HS-27A (cell line): ENCODE measurements at places on chromosomes 16 and 17.

GRCh38 chr16:2462031-2462866, 2.3 kb downstream of the TEDC2 start:
- DNase-seq, result no peak

DNA sequence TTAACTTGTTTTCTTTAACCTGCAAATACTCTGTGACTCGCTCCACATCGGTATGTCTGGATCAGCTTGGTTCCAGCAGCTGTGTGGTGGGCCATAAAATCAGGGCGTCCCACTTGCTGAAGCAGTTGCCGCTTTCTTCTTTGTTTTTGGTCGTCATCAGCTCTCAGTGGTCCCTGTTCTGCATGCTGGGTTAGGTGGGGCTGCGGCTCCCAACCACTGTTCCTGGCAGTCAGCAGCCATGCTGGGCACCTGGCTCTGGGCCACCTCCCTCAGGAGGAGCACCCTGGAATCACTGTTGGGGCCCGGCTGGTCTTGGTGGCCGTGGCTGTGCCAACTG, 23.0 kb downstream of the MGRN1 start:
- no peak for DNase-seq

- no peak for DNase-seq
These were observed 3.8 kb downstream of the KRT19 start for GRCh38 chr17:41524261-41524660.

GRCh38 chr17:64063088-64063487, 42.7 kb upstream of the ICAM2 start:
- no peak for DNase-seq

DNA sequence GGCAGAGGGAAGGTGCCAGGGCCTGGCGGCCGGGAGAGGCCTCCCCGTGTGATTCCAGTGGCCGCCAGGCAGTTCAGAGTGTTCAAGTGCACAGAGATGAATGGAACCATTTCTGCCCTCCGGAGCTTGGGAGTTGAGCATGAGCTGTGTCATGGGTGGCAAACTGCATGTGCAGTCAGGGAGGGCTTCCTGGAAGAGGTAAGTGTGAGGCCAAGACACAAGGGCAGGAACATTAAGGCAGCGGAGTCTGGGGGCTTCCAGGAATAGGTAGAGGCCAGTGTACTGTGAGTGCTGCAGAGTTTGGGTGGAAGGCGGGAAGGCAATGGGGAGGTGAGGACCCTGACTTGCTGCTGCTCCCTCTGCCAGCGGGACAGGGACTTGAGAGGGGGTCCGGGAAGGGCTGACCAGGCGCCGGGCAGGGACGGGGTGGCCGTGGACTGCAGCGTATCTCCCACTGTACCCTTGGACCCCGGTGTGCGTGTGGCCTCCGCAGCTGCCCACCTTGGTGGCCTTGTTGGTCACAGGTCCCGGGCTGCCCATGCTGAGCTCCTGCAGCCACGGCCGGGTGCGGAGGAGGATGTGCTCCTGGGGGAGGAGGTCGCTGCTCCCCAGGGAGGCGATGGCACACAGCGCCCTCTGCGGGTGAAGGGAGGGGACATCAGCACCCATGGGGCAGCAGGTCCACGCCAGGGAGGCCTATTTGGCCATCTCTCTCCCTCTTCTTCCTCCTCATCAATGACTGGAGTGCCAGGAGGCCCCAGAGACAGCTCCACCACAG, 7.5 kb upstream of the CEP131 start:
- no peak for DNase-seq

DNA sequence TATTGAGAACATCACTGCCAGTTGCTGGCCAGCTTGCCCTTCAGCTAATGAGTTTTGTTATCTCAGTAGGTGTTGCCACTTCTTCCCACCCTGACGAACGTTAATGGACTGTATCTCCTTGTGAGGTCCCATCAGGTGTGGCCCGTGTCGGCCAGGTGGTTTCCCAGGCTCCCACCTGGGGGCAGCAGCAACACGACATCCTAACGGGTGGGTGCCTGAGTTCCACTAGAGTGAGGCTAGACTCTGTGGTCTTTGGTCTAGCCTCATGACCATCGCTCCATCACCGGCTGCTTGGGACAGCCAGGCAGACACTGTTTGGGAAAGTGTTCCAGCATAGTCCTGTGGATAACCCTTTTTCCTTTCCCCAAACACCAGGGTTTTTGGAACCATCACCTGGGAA, 45.6 kb upstream of the LCMT1 start:
- no peak for DNase-seq

DNA sequence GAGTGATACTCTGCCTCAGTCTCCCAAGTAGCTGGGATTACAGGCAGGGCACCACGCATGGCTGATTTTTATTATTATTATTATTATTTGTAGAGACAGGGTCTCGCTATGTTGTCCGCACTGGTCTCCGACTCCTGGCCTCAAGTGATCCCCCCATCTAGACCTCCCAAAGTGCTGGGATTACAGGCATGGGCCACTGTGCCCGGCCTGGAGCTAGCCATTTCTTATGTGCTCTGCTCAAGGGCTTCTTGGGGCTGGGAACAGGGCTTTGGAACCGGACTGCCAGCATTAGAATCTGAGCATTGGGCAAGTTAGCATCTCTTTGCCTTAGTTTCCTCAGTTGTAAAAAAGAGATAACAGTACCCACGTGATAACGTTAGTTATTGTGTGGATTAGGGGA, 111.3 kb downstream of the C16orf78 start:
- DNase-seq, result no peak

GRCh38 chr17:28953444-28954118, 2.3 kb upstream of the PHF12 start:
- peak; percentile 5 for DNase-seq

GRCh38 chr17:35257208-35257659, 14.4 kb downstream of the SLFN5 start:
- no peak for DNase-seq

GRCh38 chr17:4209611-4210010, 54.2 kb downstream of the ANKFY1 start:
- DNase-seq, result no peak

GRCh38 chr17:40443988-40444899, 994 bp downstream of the IGFBP4 start:
- DNase-seq, result no peak

DNA sequence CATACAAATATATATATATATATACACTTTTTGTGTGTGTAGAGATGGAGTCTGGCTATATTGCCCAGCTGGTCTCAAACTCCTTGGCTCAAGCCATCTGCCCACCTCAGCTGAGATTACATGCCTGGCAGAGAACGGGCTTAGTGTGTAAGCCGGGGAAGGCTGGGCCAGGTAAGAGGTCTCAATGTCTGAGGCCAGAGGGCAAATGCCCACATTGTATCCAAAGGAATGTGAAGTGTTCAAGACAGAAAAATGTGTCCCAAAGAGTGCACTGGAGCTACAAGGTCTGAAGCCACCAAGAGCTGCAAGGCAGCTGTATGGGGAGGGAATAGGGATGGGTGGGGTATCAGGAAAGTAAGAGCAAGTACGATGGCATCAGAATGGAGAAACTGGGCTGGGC, 8.8 kb downstream of the CD2BP2 start:
- DNase-seq, result no peak

GRCh38 chr17:65201331-65201730, 64.2 kb downstream of the RGS9 start:
- DNase-seq, result no peak

- no peak for DNase-seq
These were observed 698.8 kb upstream of the GOT2 start for GRCh38 chr16:59432896-59433295.

GRCh38 chr16:58393138-58393504, 850 bp downstream of the GINS3 start:
- DNase-seq, result no peak

GRCh38 chr17:77436058-77436442, 295.3 kb downstream of the SEC14L1 start:
- no peak for DNase-seq
